Glutamatergic neuron (in vitro differentiated cells): ENCODE measurements at places on chromosomes 7 and 10. TPM values are rescaled to one million over a fixed set of nuclear protein-coding genes. Genes with fewer than 3 reads are reported as not detected.

DNA sequence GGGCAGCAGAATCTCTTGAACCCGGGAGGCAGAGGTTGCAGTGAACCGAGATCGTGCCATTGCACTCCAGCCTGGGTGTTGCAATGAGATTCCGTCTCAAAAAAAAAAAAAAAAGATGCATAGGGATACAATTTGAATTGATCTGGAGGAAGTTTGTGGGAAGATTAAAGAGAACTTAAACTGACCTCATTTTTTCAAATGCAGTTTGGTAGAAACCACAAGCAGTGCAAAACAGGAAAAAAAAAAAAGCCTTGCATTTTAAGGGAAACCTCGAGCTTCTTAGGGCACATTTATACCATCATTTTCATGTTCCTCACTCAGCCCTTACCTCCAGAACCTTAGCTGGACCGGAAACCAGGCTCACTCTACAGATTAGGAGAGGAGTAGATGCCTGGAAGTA is 2.8 kb downstream of the KCTD7 start:
- no peak for DNase-seq

DNA sequence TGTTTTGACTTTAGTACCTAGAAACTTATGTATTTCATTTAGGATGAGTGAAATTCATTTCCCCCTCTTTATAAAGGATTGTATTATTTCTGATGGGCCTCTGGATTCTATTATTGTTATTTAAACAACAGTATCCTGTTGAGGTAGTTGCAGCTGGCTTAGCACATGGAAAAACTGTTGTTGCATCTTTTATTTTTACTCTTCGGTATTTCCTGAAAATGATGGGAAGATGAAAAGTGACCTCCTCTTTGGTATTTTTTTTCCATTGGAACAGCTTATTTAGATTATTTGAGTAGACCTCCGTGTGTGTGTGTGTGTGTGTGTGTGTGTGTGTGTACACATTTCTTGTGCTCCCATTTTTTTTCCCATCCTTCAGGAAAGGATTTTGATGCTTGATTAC is 129.8 kb downstream of the PRKG1 start:
- DNase-seq, result no peak

Gene RBP4
- not detected for total RNA-seq

Gene NT5C2
- total RNA-seq, result 68.5 TPM

GRCh38 chr7:6639032-6639431 is 1.9 kb downstream of the ZNF316 start:
- no peak for DNase-seq

DNA sequence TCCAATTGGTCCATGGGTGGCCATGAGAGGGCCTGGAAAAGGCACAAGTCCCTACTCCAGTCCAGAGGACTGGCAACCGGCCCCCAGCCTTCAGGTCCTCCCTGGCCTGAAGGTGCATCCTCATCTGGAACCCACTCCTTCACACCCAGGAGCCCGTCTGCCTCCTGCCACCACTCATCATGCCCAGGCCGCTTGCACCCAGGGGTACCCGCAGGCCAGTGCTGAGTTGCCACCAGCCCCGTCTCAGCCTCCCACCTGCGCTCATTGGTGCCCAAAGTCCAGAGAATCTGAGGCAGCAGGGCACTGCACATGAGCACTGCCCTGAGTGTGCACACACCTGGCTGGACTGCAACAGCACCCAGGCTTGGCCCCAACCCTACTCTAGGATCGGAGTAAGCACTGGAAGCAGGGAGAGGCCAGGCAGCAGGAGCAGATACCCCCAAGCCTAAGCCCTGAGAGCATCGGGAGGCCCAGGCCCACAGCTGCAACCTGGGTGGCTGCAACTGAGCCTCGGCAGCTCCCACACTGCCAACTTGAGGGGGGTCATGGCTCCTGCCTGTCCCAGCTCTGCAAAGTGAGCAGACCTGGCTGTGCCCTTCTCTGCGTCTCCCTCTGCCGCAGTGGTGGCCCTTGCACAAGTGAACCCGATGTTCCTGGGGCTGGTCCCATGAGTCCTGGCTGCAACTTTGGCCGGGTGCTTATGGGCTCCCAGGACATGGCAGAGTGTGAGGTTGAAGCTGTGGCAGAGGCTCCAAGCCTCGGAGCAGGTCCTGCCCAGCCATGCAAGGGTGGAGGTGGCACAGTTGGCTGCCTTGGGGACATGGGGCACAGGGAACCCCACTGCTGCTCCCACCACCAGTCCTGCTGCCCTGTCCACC is 44.3 kb downstream of the TCERG1L start:
- no peak for DNase-seq

Gene GNAT3
- 2.0 TPM for total RNA-seq

- DNase-seq, result peak; percentile 16
Measured at GRCh38 chr7:40644454-40645188, 509.8 kb downstream of the SUGCT start.

Gene CALML3
- total RNA-seq, result not detected

- no peak for DNase-seq
Measured at GRCh38 chr10:84583501-84583900, 255.1 kb downstream of the CCSER2 start.

GRCh38 chr7:54179321-54180029 is 362.7 kb upstream of the VSTM2A start:
- no peak for DNase-seq

Gene MINDY4
- 2.3 TPM for total RNA-seq

DNA sequence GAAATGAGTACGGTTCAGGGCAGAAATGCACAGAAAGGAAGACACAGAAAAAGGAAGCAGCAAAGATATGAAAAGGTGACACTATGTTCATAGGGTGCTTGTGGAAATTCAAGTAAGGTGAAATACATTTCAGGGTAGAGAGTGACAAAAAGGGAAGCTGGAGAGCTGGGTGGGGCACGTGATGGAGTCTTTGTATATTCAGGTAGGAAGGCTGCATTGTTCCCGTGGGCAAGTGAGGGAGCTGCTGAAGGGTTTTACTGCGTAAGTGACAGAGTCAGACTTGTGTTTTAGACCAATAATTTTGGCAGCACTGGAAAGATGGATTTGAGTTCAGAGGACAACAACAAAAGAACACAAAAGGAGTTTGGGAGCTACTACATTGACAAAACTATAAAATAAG is 35.3 kb upstream of the ANK3 start:
- no peak for DNase-seq

DNA sequence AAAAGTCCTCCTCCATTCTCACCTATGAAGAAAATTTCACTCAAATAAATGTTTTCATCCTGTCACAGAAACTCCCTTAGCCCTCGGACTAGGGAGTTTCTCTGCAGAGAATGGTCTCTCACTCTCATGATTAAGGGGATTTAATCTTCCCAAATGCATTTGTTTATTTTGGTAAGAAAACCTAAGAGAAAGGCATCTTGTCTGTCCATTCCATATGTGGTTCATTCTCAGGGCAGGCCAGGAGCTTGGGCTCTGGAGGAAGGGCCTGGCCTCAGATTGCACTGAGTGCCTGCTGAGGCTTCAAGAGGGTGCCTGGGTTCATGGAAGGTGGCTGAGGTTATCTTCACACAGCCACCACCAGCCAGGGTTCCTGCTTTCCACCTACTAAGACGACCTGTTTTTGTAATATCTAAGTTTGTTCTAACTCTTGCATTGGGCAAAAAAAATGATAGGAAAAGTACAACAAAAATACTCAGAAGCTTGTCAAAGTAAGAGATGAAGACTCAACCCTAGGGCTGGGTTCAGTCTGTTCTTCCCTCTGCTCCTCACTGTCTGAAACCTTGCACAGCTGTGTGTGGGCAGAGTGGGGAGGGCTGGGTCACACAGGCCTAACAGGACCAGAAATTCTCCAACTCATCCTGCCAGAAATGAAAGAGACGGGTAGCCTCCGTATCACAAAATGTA is 186.7 kb downstream of the CXCL12 start:
- DNase-seq, result no peak

DNA sequence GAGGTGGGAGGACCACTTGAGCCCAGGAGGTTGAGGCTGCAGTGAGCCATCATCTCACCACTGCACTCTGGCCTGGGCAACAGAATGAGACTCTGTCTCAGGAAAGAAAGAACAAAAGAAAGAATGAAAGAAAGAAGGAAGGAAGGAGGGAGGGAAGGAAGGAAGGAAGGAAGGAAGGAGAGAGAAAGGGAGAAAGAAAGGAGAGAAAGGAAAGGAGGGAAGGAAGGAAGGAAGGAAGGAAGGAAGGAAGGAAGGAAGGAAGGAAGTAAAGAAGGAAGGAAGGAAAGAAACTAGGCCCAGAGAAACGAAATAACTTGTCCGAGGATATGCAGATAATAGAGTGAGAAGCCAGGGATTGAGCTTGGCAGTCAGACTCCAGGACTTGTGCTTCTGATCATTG is 102.1 kb downstream of the SKIDA1 start:
- no peak for DNase-seq

DNA sequence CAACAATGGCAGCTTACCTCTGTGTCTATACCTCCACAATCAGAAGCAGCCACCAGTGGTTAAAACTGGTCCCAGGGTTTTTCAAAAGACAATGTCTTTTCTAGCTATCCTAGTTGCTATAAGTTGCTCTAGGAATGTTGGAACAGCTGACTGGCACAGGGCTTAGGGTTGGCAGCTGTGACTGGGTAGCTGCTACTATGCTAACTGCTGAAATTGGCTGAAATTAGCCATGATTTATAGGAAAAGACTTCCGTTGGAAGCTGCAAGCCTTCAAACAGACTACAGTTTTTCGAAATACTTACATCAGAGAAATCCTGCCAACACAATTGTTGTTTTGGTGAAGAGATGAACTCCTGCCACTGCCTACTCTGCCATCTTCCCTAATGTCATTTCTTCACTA is 102.3 kb downstream of the MKX start:
- DNase-seq, result no peak

- no peak for DNase-seq
Measured at GRCh38 chr7:156198277-156198676, 386.0 kb upstream of the SHH start.

DNA sequence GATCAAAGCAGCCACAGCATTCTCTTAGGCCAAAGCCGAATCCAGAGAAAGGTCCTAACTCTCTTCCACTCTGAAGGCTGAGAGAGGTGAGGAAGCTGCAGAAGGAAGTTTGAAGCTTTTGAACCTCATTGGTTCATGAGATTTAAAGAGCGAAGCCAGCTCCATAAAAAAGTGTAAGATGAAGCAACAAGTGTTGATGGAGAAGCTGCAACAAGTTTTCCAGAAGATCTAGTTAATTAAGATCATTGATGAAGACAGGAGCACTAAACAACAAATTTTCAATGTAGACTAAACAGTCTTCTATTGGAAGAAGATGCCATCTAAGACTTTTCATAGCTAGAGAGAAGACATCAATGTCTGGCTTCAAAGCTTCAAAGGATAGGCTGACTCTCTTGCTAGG is 17.7 kb upstream of the GALNTL5 start:
- DNase-seq, result no peak

DNA sequence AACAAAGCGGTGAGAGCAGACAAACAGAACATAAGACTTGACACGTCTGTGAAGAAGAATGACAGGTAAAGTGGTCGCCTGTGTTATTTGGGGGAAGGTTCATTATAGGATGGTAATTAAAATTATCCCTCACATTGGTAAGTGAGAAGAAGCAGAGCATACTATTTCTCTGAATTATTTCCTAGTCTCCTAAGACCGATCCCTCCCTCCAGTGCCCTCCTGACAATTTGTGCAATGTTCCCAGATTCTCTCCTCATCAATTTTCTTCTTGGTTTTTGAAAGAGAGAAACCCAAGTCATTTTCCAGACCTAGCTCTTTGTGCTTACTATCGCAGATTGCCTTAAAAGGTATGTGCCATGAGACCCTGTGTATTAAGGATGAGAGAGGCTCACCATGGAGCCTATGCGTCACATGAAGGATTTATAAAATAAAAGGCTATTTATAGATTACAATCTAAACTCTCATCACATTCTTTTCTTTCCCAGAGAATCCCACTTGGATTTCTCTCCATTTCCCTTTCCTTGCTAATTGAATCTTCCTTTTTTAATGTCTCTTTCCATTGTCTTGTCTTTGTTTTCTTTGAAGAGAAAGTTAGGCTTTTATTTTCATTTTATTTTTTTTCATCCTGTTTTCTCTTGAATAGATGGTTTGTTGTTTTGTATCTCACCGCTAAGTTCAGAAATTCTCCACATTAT is 112.0 kb downstream of the PPP1R3A start:
- DNase-seq, result no peak

GRCh38 chr7:89757910-89758309 is 396.4 kb upstream of the STEAP1 start:
- DNase-seq, result no peak

DNA sequence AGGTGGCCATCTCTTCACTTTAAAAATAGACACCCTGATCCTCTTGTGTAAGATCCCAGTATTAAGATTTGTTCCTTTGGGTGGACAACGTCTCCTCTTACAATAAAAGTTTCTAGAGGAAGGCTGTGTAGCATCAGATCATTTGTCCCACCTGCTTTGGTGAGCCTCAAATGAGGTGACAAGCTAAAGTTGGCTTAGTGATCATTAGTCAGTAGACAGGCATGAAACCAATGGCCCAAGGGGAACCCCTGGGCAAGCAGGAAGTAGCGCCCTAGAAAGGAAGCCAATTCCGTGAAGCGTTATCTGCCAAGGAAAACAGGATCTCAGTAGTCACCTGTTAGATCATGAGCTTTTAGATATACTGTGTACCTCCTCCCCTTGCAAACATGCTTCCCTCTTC is 66.8 kb downstream of the PCGF5 start:
- DNase-seq, result no peak

Gene CLDN3
- total RNA-seq, result not detected

GRCh38 chr10:111261081-111261615 is 184.3 kb downstream of the ADRA2A start:
- DNase-seq, result no peak

GRCh38 chr10:124059551-124059950 is 33.8 kb downstream of the CHST15 start:
- DNase-seq, result no peak

Gene ATAD1
- 79.0 TPM for total RNA-seq

- DNase-seq, result no peak
Measured at GRCh38 chr10:84405662-84406061, 77.3 kb downstream of the CCSER2 start.

DNA sequence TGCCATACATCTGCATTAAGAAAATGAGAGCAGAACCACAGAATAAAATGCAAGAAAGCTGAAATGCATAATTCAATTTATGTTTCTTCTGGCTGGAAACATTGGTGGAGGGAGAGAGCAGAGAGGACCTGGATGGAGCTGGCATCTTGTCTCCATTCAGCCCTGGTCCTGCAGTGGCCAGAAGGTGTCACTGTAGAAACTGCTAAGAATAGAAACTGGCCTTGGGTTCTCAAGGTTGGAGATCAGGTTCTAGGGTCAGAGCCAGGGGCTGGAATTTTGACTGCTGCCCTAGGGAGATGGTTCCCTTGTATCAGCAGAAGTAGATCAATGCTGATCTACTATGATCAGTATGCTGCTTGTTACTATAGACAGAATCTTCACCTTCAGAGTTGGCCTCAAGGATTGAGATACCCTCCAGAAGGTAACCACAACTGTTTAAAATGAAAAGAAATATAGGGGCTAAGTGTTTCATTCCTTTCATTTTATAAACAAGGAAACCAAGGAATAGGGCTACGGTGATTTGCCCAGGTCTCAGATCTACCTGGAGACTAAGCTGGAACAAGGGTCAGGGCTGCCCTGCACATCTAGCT is 13.1 kb downstream of the TAS2R41 start:
- no peak for DNase-seq

DNA sequence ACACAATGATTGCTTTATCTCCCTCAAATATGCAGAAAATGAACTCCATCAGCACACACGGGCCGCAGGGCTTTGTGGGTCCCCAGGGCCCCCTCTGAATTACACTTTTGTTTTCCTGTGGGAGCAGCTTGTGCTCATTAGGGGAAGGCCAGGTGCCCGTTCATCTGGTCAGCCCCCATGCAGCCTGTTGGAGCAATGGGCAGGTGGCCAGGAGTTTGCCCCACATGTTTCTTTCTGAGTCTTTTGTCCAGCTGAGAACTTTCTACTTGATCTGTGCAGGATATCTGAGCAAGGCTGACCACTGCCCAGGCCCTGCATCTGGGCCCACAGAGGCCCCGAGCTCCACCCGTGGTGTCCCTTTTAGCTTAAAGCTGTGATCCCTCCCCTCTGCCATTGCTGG is 105.3 kb upstream of the FAM20C start:
- DNase-seq, result no peak
